HFFc6 (cell line): ENCODE measurements at places on chromosomes 3 and 15.

- DNase-seq: no peak
Measured at GRCh38 chr3:2853651-2854050, 256.5 kb downstream of the IL5RA start.

DNA sequence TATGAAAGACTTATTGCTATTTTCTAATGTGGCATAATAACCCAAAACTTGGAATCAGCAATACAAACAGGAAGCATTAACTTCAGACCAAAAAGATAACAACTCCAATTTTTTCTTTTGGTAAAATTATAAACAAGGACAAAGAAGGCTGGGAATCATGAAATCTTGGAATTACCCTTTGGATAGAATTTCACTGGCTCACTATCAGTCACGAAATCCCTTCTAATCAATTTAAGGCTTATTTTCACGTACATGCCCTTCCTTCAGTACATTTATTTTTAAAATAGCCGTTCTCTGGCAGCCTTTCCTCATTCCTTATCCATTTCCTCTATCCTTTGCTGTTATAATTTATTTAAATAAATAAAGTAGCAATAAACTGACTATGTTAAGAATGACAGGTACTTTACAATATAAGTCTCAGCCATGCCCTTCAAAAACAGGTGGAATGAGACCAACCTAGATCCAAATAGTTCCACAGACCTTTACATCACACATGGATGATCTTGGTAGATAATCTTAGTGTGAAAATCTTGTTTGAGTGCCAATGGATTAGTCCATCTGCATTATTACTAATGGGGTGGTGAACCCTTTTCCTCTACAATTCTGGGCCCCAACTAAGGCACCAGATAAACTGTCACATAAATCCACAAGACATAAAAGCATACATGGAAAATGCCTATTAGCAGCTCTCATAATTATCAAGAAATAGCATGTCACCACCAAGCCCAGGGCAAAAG is 38.9 kb downstream of the ABI3BP start:
- DNase-seq: peak; percentile 15

GRCh38 chr3:127911421-127911931 is 3.6 kb upstream of the KBTBD12 start:
- no peak for DNase-seq

GRCh38 chr15:74318376-74319137 is 48.9 kb downstream of the CYP11A1 start:
- no peak for DNase-seq

DNA sequence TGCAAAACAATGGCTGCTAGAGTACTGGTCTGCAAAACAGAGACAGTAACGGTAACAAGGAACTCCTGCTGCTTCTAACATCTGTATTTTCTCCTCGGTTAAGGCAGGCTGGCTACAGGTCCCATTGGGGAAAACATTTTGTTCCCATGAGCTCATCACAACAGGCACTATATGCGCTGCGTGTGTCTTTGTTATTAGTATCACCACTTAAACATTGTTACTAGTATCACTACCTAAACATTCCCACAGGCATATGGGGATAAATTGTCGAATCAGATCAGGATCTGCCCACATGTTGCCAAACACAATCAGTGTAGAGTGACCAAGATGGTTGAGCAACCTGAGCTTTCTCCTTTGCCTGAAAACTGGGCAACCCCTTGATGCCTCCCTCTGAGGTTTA is 77.2 kb downstream of the TOP2B start:
- no peak for DNase-seq

- no peak for DNase-seq
Measured at GRCh38 chr3:172685331-172686214, 25.3 kb downstream of the NCEH1 start.

GRCh38 chr3:95154766-95155165 is 1091.9 kb downstream of the NSUN3 start:
- no peak for DNase-seq

- DNase-seq: no peak
Measured at GRCh38 chr15:67818464-67818863, 6.8 kb upstream of the SKOR1 start.

DNA sequence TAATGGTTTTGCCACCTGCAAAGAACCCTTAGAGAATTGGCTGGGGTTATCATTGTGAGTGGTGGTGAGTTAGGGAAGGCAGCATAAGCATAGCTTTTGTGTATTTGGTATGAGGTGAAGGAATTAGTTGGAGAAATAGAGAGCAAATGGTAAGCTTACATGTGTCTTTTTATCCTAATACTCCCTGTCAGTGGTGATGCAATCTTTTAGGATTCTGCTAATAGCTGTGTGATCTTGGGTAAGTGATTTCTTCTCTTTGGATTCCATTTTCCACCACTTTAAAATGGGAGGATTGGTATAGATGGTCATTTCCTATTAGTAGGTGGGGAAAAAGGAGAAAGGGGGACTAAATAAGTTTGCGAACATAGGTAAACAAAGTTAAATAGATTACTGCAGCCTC is 30.9 kb downstream of the PIAS1 start:
- no peak for DNase-seq

- peak; percentile 44 for DNase-seq
Measured at GRCh38 chr15:74209997-74210671, 7.5 kb upstream of the STRA6 start.

- no peak for DNase-seq
Measured at GRCh38 chr3:174859114-174859735, at the start of gene NAALADL2. Gene NAALADL2 (plus strand): TSS chr3:174859334.

- DNase-seq: no peak
Measured at GRCh38 chr3:30749230-30749629, 142.8 kb downstream of the TGFBR2 start.

GRCh38 chr3:40313975-40314860 is 4.7 kb downstream of the EIF1B start:
- DNase-seq: peak; percentile 9

- DNase-seq: peak; percentile 23
Measured at GRCh38 chr15:79329171-79329611, 18.3 kb downstream of the TMED3 start.

- no peak for DNase-seq
Measured at GRCh38 chr3:155736381-155736780, 8.5 kb downstream of the PLCH1 start.

DNA sequence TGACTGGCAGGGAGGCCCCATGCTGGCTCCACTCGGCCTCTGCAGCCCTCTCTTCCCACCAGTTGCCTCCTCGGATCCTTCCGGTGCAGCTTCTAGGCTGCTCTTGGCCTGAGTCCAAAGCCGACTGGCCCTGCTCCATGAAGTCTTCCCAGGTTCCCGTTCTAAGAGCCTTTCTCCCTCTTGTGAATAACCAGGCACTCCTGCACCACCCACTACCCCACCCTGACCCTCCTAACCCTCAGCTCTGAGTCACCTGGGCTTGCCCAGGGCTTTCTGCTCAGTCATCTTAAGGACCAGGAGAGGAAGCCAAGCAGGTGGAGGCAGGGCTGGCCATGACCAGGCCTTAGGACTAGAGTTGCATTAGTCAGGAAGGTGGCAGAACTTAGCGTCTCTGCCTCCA is 28.1 kb upstream of the CNBP start:
- DNase-seq: peak; percentile 79

GRCh38 chr3:107633327-107634098 is 110.8 kb downstream of the BBX start:
- no peak for DNase-seq

GRCh38 chr15:69161878-69162213 is 1.4 kb downstream of the GLCE start:
- DNase-seq: no peak

DNA sequence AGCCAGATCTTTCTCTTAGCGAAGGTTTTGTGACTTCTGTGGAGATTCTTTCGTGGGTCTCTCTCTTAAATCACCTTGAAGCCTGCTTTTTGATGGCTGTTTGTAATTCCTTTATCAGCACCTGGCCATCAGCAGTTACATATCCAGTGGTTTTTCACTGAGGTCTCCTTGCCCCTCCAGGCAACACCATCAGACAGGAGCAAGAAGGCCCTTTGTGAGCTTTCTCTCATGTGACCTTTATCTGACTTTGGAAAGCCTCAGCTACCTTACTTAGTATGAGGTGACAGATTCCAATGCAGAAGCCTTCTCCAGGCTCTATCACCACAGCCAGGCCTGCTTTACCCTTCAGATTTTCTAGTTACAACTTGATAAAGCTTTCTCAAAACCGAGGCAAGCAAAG is 30.0 kb upstream of the P3H2 start:
- no peak for DNase-seq

- peak; percentile 8 for DNase-seq
Measured at GRCh38 chr15:44289259-44289790, 806 bp downstream of the GOLM2 start.

DNA sequence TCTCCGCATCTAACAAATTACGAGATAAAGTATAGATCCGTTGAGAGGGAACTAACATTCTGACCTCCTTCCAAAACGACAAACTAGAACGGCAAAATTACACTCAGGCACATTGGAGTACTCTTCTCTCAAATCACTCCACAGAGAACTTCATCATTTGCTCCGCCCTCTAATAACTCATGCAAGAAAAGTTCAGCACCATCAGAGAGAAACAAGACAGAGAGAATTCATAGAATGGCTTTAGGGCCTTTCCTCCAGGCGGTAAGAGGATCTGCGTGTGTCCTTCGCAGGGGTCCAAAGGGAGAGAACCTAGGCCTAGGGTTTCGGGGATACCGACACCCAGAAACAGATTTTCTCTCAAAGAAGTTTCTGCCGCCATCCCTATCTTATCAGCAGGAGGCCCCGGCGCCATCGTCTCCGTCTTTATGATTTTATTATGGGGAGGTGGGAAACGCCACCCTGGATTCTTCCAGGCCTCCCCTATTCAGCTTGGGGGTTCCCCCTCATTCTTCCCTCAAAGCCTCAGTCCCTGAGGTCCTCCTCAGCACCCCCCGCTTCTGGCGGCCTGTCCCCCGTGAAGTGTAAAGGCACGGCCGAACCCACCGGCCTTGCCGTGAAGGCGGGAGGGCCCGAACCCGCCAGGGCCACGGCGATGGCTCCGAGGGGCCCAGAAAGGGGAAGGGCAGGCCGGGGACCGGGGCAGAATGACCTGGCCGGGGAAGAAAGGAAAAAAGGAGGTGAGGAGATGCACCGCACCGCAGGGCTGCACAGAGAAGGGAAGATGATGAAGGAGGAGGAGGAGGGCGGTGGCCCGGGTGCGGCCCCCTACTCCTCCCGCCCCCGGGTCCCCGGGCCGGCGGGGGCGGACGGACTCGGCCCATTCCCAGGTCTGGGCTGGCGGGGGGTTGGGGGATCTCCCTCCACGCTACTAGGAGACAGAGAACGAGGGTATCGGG is 768 bp downstream of the UBXN7 start:
- DNase-seq: peak; percentile 70

- DNase-seq: peak; percentile 29
Measured at GRCh38 chr3:177579419-177579818, 382.1 kb upstream of the TBL1XR1 start.

- no peak for DNase-seq
Measured at GRCh38 chr3:59072681-59073080, 22.9 kb upstream of the CFAP20DC start.

GRCh38 chr15:29680465-29681165 is 141.7 kb downstream of the TJP1 start:
- DNase-seq: no peak

- DNase-seq: peak; percentile 95
Measured at GRCh38 chr3:33392703-33393125, 47.5 kb downstream of the UBP1 start.

- peak; percentile 67 for DNase-seq
Measured at GRCh38 chr3:58874795-58875194, 175.0 kb downstream of the CFAP20DC start.

DNA sequence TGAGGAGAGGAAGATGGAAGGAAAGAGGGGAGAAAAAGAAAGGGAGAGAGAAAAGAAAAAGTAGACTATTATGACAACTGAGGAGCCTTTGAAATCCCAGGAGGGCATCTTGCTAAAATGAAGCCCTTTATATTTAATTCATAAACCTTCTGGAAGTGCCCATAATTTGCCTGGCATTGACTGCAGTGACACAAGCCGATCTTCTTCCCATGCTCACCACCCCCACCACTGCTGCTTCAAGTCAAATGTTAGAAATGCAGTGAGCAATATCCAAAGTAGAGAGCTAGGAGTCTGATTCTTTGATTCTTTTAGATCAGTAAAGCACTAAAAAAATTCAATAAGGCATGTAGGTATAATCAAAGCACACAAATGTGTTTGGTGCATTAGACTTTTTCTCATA is 138.7 kb upstream of the SNTN start:
- DNase-seq: no peak

- peak; percentile 27 for DNase-seq
Measured at GRCh38 chr3:8324747-8325146, 176.9 kb upstream of the LMCD1 start.

- DNase-seq: no peak
Measured at GRCh38 chr3:128606094-128606493, 44.5 kb downstream of the RPN1 start.

DNA sequence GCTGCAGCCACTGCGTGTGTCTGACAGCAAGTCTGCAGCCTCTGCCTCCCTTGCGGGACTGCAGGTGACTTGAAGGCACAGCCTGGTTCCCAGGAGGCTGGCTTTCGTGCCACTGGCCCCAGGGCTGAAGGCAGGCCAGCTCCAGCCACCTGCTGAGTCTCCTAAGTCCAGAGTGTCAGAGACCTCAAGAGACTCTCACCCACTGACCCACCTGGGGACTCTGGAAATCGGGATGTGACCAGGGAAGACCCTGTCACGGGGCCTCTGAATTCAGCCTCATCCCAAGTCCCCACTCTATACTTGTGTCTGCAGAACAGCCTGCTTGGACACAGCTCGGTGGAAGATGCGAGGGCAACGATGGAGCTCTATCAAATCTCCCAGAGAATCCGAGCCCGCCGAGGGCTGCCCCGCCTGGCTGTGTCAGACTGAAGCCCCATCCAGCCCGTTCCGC is 16.3 kb downstream of the ISG20 start:
- DNase-seq: no peak
